Endodermal cell (in vitro differentiated cells): ENCODE measurements at places on chromosomes 5 and 9. TPM values are rescaled to one million over a fixed set of nuclear protein-coding genes. Genes with fewer than 3 reads are reported as not detected.
A peak's percentile ranks its signal among the peaks of the same experiment; 100 is the strongest.

DNA sequence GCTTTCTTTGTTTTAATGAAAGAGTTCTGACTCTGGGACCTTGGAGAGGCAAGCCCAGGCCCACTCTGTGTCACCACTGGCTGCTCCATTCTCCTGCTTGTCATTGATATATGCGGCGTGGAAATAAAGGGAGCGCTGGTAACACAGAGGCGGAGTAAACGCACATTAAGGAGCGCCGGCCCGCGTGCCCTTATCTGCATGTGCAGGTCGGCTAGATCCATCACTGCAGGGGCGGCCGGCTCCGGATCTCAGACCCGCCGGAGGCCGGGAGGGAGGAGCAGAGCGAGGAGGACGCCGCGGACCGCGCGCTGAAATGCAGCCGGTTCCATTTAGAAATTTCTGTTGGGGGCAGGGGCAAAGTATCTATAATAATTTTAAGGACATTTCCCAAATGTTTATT, 70.8 kb downstream of the MRPL36 start:
- peak; percentile 23 for DNase-seq

GRCh38 chr5:142292249-142292648, 32.6 kb downstream of the SPRY4 start:
- peak; percentile 31 for DNase-seq

DNA sequence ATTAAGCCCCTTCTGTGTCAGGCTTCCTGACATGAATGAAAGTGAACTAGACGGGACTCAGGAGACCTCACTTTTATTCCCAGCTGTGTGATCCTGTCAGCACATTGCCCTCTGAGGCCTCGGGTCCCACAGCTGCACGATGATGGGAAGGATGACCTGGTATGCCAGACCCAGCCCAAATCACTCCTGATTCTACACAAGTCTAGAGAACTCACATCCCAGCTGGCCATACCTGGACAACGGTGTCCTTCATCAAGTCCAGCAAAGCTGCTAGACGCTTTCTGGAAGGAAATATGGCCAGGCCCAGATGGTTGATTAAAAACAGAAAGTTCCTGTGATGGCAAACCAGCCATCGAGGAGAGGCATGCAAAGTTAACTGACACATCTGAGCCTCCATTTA, 118.0 kb upstream of the FSTL4 start:
- no peak for DNase-seq

ZNF474 gene
- 0.31 TPM in 1 of 3 replicates, not detected in the others for total RNA-seq

GRXCR2 gene
- total RNA-seq, result not detected in 2 replicates

HMCN2 gene
- total RNA-seq, result 2.3 to 3.9 TPM (median 3.7 TPM) in 3 replicates

ABHD17B gene
- 44.9 and 49.2 TPM in 2 replicates for total RNA-seq

GRCh38 chr5:12624776-12625560, 720.7 kb upstream of the CTNND2 start:
- DNase-seq, result no peak

ATOX1 gene
- total RNA-seq, result 105 and 113 TPM in 2 replicates

GRCh38 chr9:85053206-85053786, 383.8 kb downstream of the NTRK2 start:
- DNase-seq, result no peak

DNA sequence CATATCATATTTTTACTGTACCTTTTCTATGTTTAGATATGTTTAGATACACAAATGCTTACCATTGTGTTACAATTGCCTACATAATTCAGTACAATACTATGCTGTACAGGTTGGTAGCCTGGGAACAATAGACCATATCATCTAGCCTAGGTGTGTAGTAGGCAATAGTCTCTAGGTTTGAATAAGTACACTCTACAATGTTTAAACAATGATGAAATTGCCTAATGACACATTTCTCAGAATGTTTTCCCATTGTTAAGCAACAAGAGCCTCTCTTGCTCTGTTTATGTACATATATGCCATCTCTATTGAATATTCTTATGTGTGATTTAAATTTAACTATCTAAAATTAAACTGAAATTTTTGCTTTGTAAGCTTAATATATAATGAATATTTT, 209.6 kb upstream of the ST8SIA4 start:
- no peak for DNase-seq

GRCh38 chr5:50463047-50463446, 22.0 kb upstream of the EMB start:
- no peak for DNase-seq

GRCh38 chr5:104891596-104891995, 1329.0 kb upstream of the NUDT12 start:
- no peak for DNase-seq

PCA3 gene
- not detected in 3 replicates for total RNA-seq

SLC2A6 gene
- 9.3 to 11.6 TPM (median 10.5 TPM) in 3 replicates for total RNA-seq

- no peak for DNase-seq
Measured at GRCh38 chr5:64190562-64191306, 25.1 kb downstream of the RNF180 start.

NUTM2F gene
- total RNA-seq, result not detected in 3 replicates

DNA sequence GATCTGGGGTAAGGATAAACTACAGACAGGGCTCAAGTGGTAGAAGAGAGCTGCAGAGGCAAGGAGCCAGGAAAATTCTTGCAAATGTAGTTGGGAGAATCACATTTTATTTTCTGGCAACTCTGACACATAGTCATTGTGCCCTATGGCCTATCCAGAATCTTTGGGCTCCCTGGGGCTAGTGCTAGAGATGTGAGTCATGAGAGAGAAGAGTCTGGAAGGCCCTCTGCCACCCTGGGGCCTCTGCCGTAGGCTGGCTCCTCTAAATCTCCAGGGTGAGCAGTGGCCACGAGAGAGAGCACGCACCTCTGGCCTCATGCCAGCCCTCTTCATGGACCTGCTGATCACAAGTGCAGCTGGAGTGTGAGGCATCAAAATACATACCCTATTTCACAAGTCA, 74.3 kb upstream of the SSBP2 start:
- no peak for DNase-seq

GRCh38 chr5:93417490-93417889, 163.5 kb downstream of the NR2F1-AS1 start:
- DNase-seq, result no peak

- DNase-seq, result no peak
Measured at GRCh38 chr9:108049026-108049607, 559.5 kb upstream of the KLF4 start.

DNA sequence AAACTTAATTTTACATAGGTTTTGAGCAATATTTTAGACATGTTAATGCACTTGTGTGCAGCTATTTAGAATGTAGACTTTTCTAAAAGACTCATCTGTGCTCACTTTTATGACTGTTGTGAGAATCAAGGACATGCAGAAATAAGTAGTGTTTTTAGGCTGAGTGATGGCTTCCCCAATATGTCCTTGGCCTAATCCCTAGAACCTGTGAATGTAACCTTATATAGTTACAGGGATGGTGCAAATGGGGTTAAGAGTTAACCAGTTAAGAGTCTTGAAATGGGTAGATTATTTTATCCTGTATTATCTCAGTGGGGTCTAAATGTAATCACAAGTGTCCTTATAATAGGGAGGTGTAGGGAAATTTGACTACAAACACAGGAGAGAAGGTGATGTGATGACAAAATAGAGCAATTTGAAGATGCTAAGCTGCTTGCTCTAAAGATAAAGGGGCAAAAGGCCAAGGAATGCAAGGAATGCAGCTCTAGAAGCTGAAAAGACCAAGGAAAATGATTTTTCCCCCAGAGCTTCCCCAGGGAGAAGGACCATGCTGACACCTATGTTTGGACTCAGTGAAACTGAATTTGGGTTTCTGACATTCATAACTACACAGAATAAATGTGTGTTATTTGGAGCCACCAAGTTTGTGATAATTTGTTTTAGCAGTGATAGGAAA, 298.0 kb upstream of the PAPPA start:
- DNase-seq, result no peak

DNA sequence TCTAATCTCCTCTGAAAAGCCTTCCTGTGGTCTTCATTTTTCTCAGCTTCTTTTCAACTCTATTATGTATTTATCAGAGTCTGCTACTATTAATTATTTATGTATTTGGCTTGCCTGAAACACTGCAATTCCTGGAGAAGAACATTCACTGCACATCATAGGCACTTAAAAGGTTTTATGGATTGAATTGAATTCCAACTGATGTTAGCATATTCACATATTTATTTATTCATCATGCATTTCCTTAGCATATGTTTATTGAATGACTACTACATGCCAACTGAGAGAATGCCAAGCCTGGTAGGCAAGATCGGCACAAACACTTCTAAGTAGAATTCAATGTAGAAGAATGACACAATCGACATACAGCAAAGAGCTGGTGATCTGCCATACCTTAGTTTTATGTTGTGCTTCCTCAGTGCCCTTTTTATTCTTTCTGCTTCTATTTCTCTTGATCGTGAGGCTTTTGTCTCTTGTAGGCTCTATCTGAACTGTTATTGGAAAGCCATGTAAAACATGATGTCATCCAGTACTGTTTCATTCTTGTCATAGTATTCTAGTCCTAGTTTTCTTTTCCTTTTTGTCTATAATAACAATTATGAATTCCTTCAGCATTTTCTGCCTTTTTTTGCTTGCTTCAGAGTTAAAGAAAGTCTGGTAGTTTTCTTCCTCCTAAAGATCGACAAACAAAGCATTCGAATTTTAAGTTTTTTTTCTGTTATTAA, 454.2 kb downstream of the TLE4 start:
- DNase-seq, result no peak

DNA sequence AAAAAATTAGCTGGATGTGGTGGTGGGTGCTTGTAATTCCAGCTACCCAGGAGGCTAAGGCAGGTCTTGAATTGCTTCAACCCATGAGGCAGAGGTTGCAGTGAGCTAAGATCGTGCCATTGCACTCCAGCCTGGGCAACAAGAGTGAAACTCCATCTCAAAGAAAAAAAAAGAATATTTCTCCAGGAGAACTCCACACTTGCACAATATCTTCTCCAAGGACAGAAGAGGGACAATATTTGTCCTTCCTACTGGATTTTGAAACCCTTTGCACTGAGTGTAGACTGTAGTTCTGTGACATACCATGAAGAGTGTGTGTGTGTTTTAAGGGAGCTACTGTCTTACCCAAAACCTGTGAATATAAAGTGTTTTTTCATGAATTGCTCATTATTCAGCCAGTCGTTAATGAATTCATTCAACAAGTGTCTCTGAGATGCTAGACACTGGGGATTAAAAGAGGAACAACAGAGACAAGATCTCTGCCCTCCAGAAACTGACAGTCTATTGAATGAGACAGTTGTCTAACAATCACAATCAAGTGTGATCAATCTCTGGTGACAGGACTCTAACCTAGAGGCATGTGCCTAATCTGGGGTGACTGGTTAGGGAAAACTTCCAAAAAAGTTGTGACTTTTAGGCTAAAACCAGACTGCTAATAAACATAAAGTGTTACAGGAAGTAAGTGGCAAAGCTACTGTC, 9.8 kb upstream of the UBE2D2 start:
- DNase-seq, result no peak

GGTA1 gene
- not detected in 3 replicates for total RNA-seq

WNK2 gene
- 46.1 to 80.1 TPM (median 55.0 TPM) in 3 replicates for total RNA-seq

DNA sequence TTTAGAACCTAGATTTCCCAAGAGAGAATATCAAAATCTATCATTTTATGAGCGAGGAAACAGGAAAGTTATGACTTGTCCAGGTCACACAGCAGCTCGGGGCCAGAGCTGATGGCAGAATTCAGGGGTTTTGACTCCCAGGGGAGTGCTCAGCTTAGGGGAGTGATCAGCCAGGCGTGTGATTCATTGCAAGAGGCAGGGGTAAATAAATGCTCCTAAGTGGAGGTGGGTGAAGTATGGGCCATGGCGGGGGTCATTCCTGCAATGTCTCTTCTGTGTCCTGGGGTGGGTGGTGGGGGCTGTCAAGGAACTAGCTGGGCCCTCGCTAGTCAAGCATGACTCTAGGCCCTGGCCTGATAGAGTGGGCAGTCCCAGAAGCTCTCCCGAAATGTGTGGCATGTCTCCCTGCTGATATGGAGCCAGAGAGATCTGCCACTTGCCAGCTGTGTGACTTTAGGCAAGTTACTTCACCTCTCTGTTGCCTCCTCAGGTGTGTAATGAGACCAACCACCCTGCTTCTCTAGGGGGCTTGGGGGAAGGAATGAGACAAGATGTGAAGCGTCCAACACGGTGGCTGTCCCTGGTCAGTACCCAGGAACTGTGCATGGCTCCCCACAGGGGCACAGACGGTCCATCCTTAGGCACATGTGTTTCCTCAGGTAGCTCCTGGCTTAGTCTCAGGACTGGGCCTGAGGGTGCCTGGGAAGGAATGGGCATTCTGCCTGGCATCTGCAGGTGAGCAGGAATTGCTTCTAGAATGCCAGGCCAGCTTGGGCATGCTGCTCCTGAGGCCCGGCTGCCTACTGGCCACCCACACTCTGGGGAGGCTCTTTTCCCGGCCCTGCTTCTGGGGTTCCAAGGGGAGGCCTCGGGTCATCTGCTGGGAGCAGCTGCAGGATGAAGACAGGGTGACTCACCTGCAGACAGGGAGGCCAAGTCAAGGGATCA, 36.5 kb upstream of the SH3PXD2B start:
- DNase-seq, result peak; percentile 24

DNA sequence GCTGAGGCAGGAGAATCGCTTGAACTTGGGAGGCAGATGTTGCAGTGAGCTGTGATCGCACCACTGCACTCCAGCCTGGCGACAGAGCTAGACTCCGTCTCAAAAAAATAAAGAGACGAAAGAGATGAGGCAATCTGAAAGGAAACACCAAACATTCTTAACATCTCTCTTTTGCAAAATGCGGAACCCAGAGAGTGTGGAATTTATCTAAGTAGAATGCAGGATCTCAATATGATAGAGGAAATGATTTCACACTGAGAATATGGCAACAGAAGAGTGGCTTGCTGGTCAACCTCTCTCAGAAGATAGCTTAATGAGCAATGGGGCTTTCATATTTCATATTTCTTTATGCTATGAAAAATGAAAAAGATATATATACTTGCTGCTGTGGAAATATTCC, 33.4 kb upstream of the PCA3 start:
- no peak for DNase-seq

NRARP gene
- total RNA-seq, result 5.8 to 14.9 TPM (median 12.9 TPM) in 3 replicates

GRCh38 chr5:39080168-39080567, 6.0 kb upstream of the RICTOR start:
- no peak for DNase-seq

DNA sequence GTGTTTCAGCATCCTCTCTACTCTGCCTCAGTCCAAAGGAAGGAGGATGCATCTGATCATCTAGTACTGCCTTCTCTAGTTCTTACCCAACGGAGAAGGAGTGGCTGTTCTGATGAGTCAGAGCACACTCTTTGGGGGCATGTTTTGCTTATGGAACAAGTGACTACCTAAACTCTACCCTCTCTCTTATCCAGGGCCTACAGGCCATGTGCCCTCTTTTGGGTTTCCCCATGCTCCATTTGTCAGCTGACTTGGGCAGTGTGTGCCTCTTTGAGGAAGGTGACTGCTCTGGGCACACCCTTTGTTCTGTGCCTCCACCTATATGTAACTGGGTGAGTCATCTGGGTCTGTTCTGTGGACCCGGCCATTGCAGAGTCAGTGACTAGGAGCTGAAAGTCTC, 89.6 kb upstream of the BNC2 start:
- DNase-seq, result no peak

GRCh38 chr5:73189871-73190376, 16.9 kb downstream of the TMEM174 start:
- DNase-seq, result peak; percentile 70

- DNase-seq, result peak; percentile 64
Measured at GRCh38 chr5:2282034-2282690, 399.4 kb upstream of the IRX4 start.
